ENCODE measurements at places on chromosomes 2 and 18.
A peak's percentile ranks its signal among the peaks of the same experiment; 100 is the strongest.

- DNase-seq, result no peak
Measured at GRCh38 chr2:83730223-83730622, 728.9 kb downstream of the SUCLG1 start.

DNA sequence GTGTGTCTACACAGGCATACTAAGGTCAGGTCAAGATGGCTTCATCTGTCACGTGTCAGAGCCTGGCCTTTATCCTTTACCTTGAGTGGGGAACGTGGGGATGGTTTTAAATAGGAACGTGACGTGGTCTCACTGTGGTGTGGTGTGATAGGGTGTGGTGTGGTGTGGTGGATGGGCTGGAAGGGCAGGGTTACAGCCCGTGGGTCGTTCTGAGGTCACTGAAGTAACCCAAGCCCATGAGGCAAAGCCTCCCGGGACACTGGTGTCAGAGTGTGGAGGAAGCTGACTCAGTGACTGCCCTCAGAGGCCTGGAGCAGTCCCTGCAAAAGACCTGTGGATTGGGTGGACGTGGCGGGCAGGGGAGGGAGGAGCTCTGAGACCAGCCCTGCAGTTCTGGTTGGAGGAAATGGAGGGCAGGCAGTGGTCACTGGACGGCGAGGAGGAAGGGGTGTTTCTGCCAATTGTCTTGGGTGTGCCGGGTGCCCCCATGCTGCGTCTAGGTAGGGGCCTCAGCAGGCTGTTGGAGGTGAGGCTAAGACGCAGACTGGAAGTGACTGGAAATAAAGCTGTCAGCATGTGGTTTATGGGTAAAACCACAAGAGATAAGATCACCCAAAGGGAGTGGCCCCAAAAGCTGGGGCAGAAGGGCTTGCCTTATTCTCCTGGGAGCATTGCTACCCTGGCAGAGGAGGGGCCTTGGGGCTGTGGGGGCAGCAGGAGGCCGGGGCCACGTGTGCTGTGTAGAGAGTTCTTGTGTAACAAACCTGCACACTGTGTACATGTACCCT, 84.8 kb downstream of the SH3RF3 start:
- peak; percentile 79 for DNase-seq

- no peak for DNase-seq
Measured at GRCh38 chr2:10447300-10447894, 730 bp downstream of the ODC1 start.

GRCh38 chr2:171524018-171524401, 1.7 kb downstream of the CYBRD1 start:
- no peak for DNase-seq

GRCh38 chr18:8871489-8871888, 166.1 kb downstream of the MTCL1 start:
- DNase-seq, result no peak

- DNase-seq, result no peak
Measured at GRCh38 chr2:237791977-237792727, 6.4 kb upstream of the RBM44 start.

DNA sequence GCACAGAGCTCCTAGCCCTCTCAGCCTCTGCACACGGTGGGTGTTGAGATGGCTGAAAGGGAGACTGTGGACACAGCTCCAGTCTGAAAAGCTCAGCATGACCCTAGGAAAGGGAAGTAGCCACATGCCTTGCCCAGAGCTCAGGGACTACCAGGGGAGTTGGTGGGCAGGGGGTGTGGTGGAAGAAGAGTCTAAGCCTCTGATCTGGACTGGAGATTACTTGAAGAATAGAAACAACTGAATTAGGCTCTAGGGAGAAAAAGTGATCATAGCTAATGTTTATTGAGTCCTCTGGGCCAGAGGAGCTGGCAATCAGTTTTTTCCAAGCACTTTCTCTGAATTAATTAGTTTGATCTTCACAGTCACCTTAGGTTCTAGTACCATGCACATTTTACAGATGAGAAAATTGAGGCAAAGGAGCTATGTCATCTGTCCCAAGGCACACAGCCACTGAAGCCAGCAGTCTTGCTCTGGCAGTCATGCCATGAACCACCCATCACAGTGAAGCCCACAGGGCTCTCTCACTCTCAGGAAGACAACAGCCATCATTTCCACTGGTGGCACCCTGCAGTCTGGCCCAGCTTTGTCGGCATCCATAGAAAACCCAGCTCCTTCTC, 10.3 kb downstream of the SDC1 start:
- DNase-seq, result no peak

GRCh38 chr2:19682493-19682892, 219.3 kb downstream of the TTC32 start:
- DNase-seq, result no peak

DNA sequence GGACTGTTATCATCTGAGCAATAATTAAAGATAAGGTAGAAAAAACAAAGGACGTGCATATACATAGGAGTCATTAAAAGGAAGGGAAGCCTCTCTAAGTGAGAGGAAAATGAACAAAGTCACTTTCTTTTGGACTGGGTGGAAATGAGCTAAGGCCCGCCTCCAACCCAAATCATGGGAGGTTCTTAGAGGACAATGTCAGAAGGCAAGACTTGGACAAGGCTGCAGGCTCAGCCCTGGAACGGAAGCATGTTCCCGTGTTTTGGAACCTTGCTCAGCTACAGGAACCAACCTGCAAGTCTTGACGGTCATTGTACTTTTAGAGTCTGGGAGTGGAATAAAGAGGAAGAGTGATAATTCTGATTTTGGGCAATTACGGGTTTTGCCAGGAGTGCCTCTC, 59.4 kb upstream of the EPB41L3 start:
- no peak for DNase-seq

DNA sequence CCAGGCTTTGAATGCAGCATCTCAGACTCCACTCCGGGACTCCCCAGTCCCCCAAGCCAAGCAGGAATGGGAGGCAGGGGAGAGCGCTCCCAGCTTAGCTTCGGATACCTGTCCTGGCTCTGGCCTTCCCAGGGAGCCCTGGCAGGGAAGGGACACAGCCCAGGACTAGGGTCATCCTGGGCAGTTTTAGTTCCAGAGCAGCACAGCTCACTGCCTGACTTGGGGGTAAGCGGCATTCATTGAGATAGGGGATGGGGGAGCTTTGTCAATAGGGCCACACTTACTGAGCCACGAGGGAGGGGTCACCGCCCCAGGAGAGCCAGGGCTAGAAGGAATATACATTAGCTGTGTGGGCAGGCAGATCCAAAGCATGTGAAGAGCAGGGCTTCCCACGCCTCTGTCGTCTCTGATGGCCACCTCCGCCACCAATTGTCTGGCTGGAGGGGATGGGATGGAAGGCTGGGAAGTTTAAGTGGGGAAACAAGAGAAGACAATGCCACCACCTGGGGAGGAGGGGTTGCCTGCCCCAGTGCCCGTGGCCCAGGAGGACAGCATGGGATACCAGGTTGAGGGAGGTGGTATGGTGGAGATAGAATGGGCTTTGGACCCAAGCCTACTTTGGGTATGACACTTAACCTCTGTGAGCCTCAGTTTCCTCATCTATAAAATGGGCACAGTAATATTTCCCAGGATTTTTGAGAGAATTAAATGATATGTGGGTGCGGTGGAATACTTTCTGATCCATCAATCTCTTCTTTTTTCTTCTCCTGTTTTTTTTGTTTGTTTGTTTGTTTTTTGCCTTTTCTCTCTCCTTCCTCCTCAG, 40.2 kb downstream of the SCTR start:
- DNase-seq, result no peak

- no peak for DNase-seq
Measured at GRCh38 chr2:28506112-28506910, 10.5 kb downstream of the PLB1 start.

- DNase-seq, result no peak
Measured at GRCh38 chr2:84297155-84297554, 161.9 kb downstream of the SUCLG1 start.

DNA sequence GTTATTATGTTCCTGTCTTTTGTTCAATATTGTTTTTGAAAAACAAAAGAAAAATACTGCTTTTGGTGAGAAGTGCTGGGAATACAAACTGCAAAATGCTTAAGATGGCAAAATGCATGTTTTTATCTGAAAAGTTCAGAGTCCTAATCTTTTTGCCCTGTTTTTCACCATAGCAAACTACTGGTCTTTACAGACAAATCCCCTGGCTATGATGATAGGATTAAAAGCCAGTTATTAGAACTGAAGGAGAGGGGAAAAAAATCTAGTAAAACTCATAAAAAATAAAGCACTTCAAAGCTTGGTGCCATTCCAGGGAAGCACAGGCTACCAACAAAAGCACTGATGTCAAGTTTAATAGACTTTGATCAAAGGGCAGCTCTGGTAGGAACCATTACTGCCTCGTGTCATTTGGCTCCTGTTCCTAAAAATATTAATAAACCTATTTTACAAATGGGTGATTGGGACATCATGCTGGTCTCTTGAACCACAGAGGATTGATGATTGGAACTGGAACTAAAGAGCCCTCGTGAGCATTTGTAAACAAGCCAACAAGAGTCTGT, 194.7 kb downstream of the RAB3GAP1 start:
- DNase-seq, result no peak

DNA sequence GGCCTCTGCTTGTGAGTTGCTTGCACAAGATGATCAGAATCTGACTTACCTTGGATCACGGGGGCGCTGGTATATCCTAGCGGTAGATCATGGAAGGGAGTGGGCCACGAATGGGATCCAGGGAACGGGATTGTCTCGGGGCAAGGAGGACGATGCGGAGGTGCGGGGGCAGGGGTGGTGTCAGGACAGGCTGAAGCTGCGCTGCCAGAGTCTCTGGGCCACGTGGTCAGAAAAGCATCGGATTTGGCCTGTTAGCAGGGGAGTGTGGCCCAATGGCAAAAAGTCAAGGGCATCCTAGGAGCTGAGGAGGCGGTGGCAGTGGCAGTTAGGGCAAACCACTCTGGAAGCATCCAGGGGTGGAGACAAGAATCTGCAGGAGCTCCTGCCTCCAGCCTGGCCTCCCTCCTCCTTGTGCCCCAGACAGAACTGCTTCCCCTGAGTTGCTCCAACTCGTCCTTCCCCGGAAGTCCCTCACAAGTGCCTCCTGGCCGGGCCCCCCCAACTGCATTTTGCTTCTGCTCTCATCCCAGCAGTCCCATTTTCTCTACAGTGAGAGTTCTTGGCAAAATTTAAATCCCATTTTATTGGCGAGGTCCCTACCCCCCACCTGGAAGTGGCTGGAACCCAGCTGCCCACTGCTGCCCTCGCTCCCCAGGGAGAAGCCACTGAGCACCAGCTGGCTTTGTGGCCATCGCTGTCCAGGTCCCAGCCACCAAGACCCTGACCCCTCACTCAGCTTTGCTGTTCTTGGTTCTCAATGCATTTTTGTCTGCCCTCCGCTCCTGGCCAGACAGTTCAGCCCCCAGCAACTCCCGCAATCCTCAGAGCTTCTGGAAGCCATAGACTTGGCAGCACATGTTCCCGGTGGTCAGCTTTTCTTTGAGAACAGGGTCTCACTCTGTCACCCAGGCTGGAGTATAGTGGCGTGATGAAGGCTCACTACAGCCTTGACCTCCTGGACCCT, 5.6 kb upstream of the CCDC74B start:
- no peak for DNase-seq

DNA sequence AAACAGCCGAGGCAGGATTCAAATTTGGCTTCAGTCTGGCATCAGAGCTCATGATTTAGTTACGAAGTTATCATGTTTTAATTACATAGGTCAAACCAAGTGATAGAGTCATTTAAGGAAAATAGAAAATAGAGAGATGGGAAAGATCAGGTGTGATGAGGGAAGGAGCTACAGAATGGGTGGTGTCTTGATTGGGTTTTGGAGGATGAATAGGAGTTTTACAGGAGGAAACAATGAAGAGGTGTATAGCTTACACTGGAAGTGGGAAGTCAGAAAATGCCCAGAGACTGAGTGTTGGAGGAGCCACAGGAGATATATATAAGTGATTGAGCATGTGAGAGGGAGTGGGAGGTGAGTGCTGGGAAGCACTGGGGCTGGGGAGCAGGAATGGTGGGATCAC, 264.2 kb upstream of the TNP1 start:
- no peak for DNase-seq

GRCh38 chr2:210337159-210337558, 22.2 kb upstream of the MYL1 start:
- no peak for DNase-seq

DNA sequence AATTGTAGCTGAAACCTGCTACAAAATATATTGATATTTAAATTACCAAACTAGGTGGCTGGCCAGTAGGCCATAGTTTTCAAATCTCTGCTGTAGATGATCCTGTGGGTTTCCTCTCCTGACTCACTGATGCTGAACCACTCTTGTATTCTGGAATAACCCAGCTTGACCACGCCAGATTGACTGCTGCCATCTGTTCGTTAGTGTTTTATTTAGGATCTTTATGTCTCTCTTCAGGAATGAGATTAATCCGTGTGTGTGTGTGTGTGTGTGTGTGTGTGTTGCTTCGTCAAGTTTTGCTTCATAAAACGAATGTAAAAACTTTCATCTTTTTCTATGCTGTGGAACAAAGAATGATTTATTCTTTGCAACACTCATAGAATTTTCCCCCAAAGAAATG, 187.1 kb downstream of the DYSF start:
- DNase-seq, result no peak

DNA sequence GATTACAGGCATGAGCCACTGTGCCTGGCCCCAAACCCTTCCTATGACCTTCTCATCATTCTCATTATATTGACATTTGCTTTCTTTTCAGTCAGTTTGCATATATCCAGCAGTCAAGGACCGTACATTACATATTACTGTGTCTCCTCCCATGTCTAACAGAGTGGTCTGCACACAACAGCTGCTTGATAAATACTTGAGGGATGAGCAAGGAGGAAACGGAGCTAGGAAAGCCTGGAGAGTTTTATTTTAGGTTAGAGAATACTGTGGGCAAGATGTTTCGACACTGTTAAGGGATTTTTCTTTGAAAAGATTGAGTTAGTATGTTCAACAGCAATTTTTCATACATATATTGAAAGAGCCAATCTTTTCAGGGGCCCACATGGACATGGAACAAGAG, 76.2 kb upstream of the CHRNA1 start:
- no peak for DNase-seq

- no peak for DNase-seq
Measured at GRCh38 chr2:64624862-64625261, 28.9 kb downstream of the SERTAD2 start.

- DNase-seq, result peak; percentile 75
Measured at GRCh38 chr18:48997985-48998831, 47.4 kb upstream of the SMAD7 start.

DNA sequence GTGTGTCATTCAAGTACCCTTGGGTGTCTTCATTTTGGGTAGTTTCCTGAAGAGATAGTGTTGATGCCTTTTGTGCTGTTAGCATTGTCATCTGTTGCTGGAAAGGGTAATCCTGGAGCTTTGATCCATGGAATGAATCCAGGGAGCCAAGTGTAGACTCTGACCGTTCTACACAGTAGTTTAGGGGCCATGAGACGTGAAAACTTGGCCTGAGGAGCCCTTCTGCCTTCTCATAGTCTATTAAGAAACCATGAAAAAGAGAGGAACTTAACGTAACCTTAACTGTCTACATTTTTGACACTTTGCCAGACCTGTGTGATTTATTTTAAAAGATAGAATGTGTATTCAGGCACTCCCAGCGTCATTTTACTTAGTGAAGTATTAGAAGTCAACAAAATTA, 194.0 kb downstream of the BABAM2 start:
- no peak for DNase-seq

DNA sequence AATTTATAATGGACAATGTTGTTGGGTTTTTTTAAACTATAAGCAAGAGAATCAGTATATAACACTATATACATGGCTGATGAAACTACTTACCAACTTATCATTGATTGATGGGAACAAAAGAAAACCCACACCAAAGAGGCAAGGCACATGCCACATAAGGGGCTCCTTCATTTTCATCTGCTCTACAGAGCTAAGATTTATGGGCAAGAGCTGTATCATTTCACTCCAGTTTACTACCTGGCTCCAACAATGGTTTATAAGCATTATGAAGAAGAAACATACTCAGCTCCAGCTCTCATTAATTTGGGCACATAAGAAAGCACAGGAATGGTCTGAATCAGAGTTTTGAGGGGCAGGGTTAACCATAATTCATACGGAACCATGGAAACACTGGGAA, 283.3 kb downstream of the AGPS start:
- DNase-seq, result no peak
